Stimulated activated CD8-positive, alpha-beta memory T cell treated with anti-CD3 and anti-CD28 coated beads, Interleukin-4, amount 100 ng/mL, for 1 hour (primary cell): ENCODE measurements at places on chromosomes 7 and 10.

DNA sequence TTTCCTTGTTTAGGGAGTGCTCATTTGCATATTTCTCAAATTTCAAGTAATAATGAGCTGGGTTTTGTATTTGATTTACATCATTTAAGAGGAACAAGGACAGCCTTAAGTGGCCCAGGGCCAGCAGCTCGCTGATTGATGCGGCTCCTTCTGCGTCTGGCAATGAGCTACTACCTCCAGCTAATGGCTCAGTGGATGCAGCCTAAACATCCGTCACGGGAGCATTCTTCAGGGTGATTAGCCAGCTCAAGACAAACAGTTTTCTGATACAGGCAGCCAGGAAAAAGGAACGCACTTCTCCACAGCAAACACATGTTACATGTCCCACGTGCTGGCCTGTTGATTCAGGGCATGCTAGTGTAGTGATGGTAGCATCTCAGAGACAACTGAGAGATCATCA lies 169.3 kb upstream of the TCERG1L start:
- no peak for DNase-seq

DNA sequence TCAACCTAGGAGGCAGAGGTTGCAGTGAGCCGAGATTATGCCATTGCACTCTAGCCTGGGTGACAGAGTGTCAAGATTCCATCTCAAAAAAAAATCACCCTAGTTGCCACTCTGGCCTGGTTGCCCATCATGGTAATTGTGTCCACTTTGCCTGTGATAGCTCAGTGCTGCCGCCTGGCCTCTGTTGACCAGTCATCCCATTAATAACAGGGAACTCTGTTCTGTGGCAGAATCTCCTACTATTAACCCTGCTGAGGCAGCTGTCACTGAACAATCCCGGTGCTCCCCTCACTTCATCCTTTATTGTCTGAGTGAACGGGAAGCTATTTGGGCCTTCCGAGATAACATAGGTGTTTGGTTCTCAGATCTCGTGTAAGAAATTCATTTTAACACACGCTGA lies 14.6 kb downstream of the ZNF3 start:
- DNase-seq, result no peak

DNA sequence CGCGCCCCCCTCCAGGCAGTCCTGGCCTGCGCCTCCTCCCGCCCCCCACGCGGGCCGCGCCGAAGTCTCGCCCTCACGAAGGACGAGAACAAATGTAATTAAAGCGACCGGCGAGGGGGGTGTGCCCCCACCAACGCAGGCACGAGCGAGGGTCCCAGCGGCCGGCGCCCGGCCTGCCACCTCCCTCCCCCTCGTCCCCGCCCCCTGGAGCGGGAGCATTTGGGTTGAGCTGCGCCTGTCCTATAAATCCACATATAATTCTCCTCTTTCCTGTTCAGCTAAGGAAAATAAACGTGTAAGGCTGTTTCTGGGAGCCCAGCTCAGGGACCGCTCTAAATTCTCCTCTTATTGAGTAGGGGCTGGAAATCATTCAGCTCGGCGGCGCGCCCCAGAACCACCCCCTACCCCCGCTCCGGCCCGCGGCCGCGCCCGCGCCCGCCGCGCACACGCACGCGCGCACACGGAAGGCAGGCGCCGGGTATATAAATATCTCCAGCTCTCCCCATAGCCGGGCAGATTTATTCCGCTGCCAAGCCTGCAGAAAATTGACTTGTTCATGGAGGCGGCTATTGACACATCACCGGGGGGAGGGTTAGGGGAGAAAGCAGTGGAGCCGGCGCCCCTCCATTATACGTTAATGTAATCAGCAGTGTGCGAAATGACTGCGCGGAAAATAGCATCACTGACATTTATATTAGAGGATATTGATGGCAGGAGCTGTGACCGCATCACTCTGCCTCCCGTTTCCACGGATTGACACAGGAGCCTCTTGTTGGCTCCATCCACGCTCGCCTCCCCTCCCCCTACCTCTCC lies 61.6 kb upstream of the BTRC start:
- DNase-seq, result no peak

- DNase-seq, result no peak
Measured at GRCh38 chr7:159271781-159272180, 127.1 kb upstream of the VIPR2 start.

DNA sequence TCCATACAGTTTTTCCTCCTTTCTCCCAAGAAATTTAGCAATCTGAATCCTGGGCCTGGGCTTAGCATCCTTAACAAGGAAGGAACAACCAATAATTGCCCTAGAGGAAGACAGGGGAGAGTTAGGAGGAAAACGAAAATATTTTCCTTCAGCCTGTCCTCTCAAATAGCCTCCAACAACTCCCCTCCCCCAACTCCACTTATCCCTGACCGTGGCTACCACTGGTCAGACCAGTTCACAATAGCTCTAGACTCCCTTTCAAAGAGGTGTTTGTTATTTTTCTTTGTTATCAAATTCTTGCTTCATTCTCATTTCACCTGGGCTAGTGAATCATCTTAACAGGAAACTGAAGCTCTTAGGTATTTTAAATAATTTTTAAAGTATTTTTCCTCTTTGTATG lies 114.1 kb downstream of the CPED1 start:
- DNase-seq, result no peak

DNA sequence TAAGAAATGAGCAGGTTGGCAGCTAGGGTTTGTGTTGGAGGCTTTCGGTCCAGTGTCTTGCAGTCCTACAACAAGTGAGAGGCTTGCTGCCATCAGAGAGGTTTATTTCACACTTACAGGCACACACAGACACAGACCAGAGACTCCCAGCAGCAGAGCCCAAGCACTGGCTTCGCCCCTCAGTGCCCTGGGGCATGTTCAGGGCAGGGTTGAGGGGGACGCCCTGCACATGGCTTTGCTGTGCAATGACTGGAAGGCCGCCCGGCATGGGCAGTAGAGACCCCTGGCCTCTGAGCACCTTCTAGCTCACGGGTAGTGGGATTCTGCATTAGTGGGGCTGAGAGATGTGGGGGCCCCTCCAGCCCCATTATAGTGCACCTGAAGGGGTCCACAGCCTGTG lies 3.8 kb downstream of the SPRN start:
- no peak for DNase-seq

DNA sequence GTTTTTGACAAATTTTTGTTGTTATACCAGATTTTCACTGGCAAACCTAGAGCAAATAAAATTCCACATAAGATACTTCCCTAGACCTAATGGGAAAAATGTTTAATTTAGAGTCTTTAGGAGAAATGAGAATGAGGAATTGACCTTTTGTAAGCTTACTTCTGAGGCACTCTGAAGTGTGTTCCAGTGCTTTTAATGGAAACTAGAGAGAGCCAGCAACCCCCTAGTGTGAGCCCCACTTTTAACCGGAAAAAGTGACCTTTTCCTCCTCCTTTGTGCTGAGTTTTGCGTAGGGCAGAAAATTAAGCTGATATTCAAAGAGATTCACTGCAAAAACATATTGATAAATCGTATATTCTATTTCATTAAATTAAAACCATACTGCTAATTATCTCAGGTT lies 5.2 kb downstream of the IKZF1 start:
- DNase-seq, result no peak

DNA sequence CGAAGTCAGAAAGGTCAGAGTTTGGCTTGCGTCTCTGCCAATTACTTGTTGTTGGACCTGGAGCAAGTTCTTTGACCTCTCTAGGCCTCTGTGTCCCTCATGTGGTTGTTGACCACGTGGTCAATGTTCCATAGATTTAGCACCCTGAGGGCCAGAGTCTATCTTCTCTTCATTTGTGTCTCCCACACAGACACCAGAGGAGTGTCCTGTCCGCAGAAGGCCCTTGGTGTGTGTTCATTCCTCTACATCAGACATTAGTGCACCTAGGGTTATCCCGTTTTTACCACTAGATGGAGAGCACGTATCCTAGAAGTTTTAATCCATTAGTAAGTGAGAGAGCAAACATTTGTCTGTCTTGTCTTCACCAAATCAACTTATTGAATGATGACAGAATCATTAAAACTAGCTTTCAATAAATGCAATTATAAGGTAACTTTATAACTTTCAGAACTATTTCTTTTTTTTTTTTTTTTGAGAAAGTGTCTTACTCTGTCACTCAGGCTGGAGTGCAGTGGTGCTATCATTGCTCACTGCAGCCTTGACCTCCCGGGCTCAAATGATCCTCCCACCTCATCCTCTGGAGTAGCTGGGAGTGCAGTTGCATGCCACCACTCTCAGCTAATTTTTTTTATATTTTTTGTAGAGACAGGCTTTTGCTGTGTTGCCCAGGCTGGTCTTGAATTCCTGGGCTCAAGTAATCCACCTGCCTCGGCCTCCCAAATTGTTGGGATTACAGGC lies 122.5 kb upstream of the ANKRD1 start:
- DNase-seq, result no peak

DNA sequence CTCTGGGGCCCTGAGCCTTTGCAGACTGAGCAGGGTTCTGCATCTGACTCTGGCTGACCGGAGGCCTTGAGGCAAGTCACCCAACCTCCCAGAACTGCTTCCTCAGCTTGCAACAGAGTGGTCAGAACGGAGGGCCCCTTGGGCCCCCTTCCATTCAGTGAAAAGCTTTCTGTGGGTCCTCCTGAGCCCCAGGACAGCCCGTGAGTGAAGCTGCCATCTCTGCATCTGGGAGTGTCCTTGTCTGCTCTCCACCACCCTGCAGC lies 224.7 kb downstream of the DNAJB6 start:
- no peak for DNase-seq

DNA sequence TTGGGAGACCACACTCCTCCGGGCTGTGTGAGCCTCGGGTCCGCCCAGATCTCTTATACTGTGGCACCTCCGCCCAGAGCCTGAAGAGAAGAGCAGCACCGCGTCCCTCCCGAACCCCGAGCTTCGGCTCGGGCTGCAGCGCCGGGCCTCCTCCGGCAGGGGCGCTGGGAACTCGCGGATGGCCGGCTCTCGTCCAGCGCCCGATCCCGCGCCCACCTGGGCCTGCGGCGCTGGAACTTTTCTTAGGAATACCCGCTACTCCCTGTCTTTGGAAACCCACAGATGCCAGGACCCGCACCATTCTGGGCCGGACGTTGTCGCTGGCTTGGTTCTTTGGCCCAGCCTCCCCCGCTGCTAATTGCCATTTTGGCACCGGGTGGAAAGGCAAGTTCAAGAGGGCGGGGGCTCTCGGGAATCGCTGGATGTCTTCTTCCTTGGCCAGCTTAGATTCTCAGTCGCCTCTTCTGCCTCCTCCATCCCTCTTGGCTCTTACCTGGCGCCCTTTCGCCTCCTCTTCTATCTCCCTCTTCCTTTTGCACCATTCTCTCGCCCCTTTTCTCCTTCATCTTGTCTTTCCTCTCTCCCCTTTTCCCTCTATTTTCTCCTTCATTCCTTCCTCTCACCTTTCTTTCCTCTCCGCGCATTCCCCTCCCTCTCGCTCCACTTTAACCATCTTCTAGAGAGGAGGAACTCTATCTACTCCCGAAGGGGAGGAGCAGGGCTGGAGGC lies 2.1 kb upstream of the SORCS3 start:
- no peak for DNase-seq

DNA sequence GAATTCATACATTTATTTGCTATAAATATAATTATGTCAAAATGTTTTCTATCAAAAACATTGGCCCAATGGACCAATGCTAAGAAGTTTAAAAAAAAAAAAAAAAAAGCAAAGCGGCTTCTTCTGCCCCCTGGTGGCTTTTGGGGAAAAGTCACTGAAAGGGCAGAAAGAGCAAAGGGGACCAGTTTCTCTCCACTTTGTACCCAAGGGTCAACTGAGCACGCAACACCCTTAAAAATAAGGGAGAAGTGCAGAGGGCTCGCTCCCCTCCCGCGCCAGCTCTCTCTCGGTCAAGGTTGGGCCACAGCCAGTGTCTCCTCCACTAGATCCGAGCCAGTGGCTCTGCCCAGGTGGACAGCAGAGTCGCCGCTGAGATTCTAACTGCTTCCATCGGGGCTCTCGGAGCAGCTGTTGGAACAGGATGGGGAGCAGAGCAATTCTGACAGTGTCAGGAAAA lies 136.4 kb upstream of the FGFR2 start:
- DNase-seq, result no peak

GRCh38 chr10:12638103-12638502 lies 288.8 kb downstream of the CAMK1D start:
- DNase-seq, result no peak

GRCh38 chr10:89425000-89425399 lies 10.6 kb downstream of the IFIT5 start:
- DNase-seq, result no peak

- no peak for DNase-seq
Measured at GRCh38 chr10:125783408-125783807, 7.8 kb upstream of the MMP21 start.

- no peak for DNase-seq
Measured at GRCh38 chr10:27844223-27844622, 98.6 kb upstream of the MKX start.

- no peak for DNase-seq
Measured at GRCh38 chr7:139943401-139943800, 114.3 kb downstream of the TBXAS1 start.

GRCh38 chr10:110641256-110641655 lies 2.9 kb upstream of the RBM20 start:
- DNase-seq, result no peak

DNA sequence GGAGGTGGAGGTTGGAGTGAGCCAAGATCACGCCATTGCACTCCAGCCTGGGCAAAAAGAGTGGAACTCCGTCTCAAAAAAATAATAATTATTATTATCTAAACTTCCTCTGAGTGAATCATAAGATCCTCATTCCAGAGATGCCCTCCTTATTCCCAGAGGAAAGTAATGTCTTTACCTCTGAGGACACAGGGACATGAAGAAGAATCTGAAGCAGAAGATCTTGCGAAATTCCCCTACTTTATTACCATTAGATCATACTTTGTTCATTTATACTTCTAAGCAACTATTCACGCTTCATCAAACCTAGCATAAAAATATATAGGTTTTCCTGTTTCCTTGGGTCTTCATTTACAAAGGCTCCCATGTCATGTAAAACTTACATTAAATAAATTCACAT lies 143.1 kb downstream of the ETV1 start:
- DNase-seq, result no peak

DNA sequence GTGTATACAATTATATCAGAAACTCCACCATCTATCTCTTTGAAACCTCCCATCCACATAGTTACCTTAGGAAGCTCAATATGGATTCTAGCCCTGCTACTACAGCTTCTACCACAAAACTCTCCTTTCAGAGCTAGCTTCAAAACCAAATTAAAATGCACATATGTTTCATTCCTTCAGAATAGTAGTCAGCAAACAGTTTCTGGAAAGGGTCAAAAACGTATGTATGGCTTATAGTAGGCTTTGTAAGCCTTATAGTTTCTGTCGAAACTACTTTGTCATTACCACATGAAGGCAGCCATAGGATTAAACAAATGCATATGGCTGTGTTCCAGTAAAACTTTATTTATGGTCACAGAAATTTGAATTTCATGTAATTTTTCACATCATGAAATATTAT lies 155.6 kb upstream of the LAMB4 start:
- DNase-seq, result no peak

- no peak for DNase-seq
Measured at GRCh38 chr7:68929781-68930261, 668.5 kb upstream of the AUTS2 start.
